ENCODE measurements at places on chromosomes 11 and 22.

DNA sequence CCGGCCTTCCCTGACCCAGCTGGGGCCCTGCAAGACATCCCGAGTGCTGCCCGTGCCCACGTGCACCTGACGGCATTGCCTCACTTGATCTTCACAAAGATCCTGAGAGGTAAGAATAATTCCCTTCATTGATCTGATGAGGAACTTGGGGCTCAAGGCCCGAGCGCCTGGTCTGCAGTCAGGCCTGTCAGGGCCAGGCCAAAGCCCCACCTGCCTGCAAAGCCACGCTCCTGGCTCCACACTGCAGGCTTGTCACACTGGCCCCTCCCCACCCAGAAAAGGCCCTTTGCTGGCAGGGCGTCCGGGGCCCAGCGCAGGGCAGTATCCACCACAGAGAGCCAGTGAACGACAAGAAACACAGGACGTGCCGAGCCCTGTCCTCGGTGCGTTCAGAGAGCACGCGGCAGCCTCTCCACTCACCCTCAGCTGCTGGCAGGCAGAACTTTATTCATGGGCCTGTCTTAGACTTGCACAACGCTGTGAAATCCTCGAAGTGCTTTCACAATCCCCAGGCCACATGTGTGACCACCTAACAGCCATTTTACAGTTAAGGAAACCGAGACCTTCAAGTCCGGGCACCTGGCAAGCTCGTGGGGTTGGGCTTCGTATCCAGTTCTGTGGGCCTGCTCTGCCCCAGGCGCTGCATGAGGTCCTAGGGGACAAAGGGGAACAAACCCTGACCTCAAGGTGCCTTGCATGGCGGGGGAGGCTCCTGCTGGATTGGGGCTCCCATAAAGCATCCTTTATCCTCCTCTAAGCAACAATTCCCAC, 14.8 kb downstream of the KIAA0930 start:
- DNase-seq, result no peak

DNA sequence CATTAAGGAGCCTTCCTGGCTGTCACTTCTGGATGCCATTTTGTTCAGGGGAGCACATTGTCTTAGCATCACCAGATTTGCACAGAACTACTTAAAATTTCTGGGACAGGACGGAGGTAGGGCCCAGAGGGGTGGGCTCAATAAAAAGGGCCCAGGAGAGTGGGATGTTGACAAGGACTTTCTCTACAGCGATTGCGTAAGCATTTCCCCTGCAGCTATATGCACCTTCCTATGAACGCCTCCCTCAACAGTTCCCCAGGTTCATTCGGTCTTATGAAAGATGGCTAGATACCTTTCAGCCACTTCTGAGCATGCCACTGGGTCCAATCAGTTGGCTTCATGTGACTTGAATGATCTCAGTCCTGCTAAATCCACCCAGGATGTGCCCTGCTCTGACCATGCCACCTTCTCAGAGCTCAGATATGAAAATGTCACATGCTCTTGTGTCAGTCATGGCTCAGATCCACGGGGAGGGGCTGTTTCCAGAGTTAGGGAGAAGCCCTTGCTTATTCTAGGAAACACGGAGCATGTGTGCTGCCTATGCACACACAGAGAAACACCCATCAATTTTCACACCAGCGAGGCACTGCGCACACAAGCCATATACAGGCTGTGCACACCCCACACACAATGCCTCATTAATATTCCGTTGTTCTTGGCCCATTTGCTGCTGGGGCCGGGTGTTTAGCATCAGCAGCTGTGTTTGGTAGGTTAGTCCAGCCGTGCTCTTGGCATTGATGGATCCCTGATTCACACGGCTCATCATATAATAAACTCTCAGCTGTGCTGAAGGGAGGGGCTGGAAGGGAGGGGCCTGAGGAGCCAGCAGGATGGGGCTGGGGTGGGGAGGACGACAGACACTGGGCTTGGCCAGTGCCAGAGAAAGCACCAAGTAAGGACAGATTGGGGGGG, 52.5 kb upstream of the NNMT start:
- no peak for DNase-seq

- no peak for DNase-seq
Measured at GRCh38 chr11:130798280-130798679, 118.0 kb downstream of the SNX19 start.

DNA sequence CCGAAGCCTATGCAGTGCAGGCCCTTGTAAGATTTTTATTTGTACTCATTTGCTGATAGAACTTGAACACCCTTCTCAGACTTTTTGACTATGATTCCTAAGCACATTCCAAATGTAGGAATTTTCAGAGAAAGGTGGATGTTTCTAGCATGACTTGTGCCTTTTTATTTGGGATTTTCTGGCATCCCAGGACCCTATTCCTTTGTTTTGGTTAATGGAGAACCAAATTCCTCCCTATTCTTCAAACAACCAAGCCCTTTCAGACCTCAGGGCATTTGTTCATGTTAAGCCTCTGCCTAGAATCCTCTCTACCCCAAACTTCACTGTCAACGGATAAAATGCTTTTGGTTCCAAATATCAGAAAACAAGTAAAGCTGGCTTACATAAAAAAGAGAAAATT, 371.1 kb downstream of the DDX10 start:
- DNase-seq, result no peak

DNA sequence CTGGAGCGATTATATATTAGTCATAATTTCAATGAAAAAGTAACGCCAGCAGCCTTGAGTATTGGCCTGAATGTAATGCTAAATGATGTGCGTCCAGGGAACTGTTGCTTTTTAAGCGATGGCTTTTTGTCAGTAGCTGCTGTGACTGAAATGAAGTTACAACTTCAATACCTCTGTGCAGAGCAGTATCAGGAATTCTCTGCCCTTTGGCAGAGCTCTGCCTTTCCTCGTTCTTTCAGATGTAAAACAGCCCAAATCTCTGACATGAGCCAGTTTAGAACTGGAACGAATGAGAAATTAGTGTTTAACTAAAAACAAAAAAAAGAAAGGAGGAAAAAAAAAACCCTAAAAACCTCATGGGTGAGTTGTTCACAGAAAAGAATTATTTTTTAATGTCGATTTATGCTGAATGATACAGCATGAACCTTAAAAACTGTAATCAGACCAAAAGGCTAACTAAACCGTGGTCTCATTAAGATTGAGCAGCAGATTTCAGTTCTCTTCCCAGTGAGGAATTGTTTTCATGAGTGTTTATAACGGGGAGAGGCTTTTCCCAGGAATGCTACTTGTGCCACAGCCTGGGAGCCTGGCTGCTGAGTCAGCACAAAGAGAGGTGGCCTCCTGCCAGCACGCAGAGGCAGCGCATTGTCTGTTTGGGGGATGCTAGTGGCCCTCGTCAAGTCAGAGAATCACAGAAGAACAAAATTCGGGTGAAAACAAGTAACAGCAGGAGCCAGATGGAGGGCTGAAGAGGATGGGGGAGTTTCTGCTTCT, 146.2 kb upstream of the RASSF10 start:
- no peak for DNase-seq

DNA sequence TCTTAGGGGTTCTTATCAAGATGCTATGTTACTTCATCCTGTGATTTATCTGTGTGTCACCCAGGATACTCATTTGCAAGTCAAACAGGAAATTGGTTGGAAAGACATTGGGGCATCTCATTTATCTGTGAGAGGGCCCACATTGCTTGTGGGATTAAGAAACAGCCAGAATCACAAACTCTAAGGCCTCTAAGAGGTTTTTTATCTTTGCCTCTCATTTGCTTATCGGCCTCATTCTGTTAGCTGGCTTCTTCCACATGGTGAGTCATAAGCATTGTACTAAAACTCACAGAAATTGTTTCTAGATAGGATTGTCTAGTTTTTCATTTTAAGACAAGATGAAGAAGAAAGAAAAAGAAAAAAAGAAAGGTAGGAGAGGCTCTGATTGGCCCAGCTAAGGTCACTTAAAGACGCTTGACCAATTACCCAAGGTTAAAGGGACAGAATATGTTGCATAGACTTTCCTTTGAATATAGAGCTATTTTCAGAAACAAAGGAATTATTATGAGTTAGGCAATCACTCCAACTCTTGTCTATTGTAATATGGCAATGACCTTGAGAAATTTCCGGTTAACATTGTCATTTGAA, 121.9 kb downstream of the ARHGAP42 start:
- no peak for DNase-seq

DNA sequence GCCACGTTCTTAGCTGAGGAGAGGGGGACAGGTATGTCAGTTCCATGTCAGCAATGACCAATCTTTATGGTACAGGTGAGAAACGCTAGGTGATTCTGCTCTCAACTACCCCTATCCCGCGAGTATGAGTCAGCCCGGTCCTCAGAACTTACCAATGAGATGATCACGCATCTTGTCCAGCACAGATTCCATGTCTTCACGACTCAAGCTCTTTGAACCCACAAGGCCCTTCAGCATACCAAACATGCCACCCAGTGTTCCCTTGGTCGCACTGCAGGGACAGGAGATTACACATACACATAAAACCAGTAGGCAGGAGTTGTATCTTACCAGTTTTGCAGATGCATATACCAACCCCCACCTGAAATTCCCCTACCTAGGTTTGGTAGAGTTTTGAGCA, 2.9 kb downstream of the SRPRA start:
- no peak for DNase-seq

- DNase-seq, result no peak
Measured at GRCh38 chr22:36811094-36811800, 5.6 kb downstream of the PVALB start.

GRCh38 chr22:49549256-49550140, 278.2 kb downstream of the BRD1 start:
- no peak for DNase-seq

GRCh38 chr22:50737728-50738648, at the start of gene ACR:
Gene ACR (plus strand): TSS chr22:50738204. CDS start chr22:50738236, 32 bp downstream.
- no peak for DNase-seq

- DNase-seq, result no peak
Measured at GRCh38 chr11:45761659-45762058, 43.3 kb upstream of the SLC35C1 start.

GRCh38 chr11:83087035-83087434, 15.3 kb upstream of the RAB30 start:
- DNase-seq, result no peak

GRCh38 chr11:45906096-45906682, 882 bp downstream of the FREY1 start:
- no peak for DNase-seq

- no peak for DNase-seq
Measured at GRCh38 chr11:19251577-19251976, 10.8 kb upstream of the E2F8 start.

GRCh38 chr11:70290361-70291065, 20.0 kb downstream of the PPFIA1 start:
- no peak for DNase-seq

DNA sequence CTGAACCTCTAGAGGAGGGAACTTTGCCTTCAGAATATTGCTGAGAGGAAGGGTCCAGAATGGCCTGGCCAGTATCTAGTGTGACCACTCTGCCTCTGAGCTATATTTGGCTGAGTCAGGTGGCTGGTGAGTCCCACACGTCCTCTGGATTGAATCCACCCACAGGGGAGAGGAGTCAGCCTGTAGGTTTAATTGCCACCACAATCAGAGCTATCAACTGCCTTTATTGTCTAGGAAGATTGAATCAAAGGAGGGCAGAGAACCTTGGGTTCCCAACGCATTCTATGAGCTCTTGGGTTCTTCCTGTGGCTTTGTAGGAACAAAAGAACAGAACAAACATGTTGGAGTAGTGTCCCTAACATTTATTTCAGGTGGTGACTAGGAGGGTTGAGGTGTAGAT, 67.7 kb downstream of the ST3GAL4 start:
- no peak for DNase-seq

- DNase-seq, result no peak
Measured at GRCh38 chr11:32963721-32964120, 52.0 kb upstream of the DEPDC7 start.

GRCh38 chr11:75293903-75294302, 53.3 kb downstream of the TPBGL start:
- DNase-seq, result no peak

- DNase-seq, result no peak
Measured at GRCh38 chr11:9367551-9367950, 16.9 kb upstream of the IPO7 start.

GRCh38 chr22:27306771-27307170, 494.8 kb downstream of the MN1 start:
- no peak for DNase-seq

DNA sequence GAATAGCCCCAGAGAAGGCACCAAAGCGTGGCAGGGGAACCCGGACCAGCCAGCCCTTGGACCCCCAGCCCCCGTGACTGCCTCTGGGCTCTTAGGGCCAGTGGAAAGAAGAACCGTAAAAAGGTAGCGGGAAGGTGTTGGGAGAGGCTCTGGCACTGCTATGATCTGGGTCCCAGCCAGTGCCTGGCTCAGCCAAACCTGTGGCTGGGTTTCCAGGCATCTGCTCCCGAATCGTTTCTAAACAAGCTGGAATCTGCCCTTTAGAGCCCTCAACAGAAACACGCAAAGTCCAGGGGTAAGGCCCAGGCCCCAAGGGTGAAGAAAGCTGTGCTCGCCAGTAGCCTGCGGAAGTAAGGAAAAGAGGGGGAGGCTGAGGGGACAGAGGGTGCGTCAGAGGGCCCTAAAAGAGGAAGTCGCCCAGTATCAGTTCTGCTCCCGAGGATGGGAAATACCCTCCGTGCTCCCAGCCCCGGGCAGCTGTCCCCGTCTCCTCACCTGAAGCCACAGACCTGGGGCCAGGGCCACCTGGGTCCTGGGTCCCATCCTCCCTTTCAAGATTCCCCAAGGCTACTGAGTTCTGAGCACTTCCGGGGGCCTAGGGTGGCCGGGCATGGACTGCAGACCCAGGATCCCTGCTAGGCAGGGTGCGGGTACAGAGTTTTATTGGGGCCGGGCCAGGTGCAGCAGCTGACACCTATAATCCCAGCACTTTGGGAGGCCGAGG, 24.7 kb downstream of the IL10RA start:
- DNase-seq, result no peak

DNA sequence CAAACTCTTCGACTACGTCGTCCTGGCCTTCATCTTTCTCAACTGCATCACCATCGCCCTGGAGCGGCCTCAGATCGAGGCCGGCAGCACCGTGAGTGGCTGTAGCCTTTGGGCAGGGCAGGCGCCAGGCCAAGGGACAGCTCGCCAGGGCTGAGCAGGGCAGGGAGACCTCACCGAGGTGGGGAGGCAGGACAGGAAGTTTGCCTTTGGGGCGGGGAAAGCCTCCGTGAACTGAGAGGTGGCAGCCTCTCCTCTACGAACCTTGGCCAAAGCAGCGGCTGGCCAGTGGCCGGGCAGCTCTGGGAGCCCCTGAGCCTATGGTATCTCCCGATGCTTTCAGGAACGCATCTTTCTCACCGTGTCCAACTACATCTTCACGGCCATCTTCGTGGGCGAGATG, 93.2 kb downstream of the CACNA1I start:
- no peak for DNase-seq

DNA sequence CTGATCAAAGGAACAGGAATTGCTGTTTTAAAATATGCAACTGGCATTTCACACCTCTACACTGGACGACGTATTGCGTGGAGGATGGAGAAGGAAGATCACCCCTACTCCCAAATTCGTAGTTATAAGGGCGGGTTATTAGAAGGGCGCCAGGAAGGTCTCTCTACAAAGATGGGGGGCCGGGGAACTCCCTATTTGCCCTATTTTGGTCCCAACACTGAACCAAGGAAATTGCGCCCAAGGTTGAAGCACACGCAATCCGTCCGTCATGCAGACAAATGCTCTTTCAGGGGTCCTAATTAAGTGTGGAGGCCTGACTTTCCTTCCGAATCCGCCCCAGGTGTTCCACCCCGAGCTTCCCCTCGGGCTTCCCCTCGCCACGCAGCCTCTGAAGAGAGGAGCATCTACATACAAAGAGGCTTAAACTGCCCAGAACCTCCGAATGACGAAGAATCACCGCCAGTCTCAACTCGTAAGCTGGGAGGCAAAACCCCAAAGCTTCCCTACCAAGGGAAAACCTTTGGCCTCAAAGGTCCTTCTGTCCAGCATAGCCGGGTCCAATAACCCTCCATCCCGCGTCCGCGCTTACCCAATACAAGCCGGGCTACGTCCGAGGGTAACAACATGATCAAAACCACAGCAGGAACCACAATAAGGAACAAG, 396 bp downstream of the NPAT start:
- no peak for DNase-seq

Measured in NCI-H1436 treated with DMSO at 0.1 percent for 48 hours (cell line).